ENCODE measurements at places on chromosomes 7 and 10.

- peak; percentile 11 for DNase-seq
These were observed 42.2 kb downstream of the ACSM6 start for GRCh38 chr10:95236068-95236903.

- no peak for DNase-seq
These were observed 381.3 kb upstream of the NFE2L3 start for GRCh38 chr7:25770670-25771069.

GRCh38 chr7:117157241-117158209 lies 165.3 kb downstream of the WNT2 start:
- no peak for DNase-seq

DNA sequence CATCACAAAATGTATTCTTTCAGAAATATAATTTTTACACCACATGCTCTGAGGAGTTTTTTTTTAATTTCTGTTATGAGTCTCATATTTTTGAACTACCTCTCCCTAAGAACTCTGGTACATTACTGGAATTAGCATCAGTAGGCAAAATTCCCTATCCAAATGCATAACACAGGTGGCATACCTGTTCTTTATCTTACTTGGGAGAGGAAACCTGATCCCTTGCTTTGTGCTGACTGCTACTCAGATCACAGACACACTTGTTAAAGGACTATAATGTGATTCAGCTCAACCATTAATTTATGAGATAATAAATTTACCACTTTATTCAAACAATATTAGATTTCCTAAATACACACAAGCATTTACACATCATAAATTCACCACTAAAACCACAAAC lies 617.2 kb downstream of the GRM8 start:
- DNase-seq, result no peak

DNA sequence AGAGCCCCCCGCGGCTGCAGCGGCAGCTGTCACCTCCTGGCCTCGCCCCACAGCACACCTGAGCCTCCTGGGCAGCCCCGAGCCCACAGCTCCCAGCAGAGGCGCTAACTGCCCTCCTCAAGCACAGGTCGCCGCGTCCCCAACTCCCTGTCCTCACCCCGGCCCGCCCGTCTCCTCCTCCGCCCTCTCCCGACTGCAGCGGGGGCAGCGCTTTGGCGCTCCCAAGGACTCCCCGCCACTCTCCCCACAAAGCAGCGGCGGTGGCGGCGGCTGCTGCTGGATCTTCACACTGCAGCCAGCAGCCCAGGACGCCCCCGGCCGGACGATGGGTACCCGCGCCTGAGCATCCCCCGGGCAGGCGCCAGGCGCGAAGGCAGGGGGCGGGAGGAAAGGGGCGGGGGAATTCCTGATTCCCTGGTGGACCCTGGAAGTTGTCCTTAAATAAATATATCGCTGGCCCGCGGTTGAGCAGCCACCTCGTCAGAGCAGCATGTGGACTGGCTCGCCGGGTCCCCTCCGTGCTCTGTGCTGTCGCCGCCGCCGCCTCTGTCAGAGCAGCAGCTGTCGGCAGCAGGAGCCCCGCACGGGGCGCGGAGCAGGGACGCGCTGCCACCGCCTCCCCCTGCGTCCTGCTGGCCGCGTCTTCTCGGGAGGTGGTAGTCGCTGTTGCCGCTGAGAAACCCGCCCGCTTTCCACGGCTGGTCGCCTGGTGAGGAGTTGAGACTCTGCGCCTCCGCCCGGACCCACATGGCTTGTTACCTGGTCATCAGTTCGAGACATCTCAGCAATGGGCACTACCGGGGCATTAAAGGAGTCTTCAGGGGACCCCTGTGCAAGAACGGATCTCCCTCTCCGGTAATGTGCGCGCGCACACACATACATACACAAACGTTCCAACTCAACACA lies at the start of gene ZNF804B:
ZNF804B (plus strand) TSS at position 471 of the 906 bp plus-strand sequence; CDS start at position 748, 277 bp downstream.
- DNase-seq, result no peak

- DNase-seq, result no peak
These were observed 374.7 kb upstream of the VWC2 start for GRCh38 chr7:49398746-49399145.

GRCh38 chr10:97407211-97407951 lies 6.2 kb upstream of the RRP12 start:
- no peak for DNase-seq

Data from activated T-cell treated with anti-CD3 and anti-CD28 coated beads for 24 hours (primary cell).